ENCODE measurements at places on chromosomes 11 and 22. TPM values are rescaled to one million over a fixed set of nuclear protein-coding genes. Genes with fewer than 3 reads are reported as not detected.

Gene YPEL1
- total RNA-seq = 7.2 TPM

Gene USH1C
- 5.1 TPM for total RNA-seq

DNA sequence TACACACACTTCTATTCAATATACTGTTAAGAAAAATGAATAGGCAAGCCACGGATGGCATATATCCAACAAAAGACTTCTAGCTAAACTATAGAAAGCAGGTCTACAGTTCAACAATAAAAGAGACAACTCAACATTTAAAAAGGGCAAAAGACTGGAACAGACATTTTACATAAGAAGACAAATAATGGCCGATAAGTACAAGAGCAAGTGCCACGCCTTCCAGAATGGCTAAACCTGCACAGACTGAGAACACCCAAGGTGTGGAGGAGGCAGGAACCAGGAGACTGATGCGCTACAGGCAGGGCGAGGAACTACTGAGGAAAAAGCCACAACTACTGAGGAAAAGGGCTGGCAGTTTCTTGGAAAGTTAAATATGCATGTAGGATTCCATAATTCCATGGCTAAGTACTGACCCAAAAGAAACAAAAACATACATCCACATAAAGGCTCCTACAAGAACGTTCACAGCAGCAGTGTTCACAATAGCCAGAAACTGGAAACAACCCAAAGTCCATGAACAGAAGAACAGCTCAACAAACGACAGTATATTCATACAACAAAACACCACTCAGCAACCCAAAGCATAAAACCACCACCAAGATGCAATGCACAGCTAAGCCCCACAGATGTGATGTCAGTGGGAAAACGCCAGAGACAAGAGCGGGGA, 9.6 kb upstream of the MOB2 start:
- no peaks in the 10 kb centered on the region for H3K36me3 ChIP-seq
- no peak overlapping the region for H3K27ac ChIP-seq
- no peak for DNase-seq

DNA sequence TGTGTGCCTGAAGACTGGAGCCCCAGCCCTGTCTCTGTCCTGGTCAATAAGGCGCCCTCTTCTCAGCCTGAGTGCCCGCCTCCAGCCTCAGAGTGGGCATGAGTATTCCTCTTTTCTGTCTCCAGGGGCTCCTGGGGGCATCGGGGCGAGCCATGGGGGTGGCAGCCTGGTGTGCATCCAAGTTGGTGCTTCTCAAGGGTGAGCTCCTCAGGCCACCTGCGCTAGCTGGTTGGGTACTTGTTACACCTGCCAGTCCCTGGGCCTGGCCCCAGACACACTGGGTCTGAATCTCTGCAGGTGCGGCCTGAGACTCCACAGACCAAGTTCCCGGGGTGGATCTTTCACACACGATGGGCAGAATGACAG, 168.6 kb upstream of the B3GAT1 start:
- H3K27ac ChIP-seq = no peak overlapping the region
- no peaks in the 10 kb centered on the region for H3K36me3 ChIP-seq
- H3K4me3 ChIP-seq = no peak overlapping the region
- DNase-seq = no peak
- H3K27me3 ChIP-seq = no peaks in the 10 kb centered on the region

Measured in pancreas (tissue), 10 donors.